ENCODE measurements at places on chromosomes 16 and 17. TPM values are rescaled to one million over a fixed set of nuclear protein-coding genes. Genes with fewer than 3 reads are reported as not detected.

NPIPB9 gene
- total RNA-seq: 1.9 TPM

PRR29 gene
- 0.85 TPM for total RNA-seq

TBC1D3B gene
- 0.85 TPM for total RNA-seq

HOXB1 gene
- not detected for total RNA-seq

GLIS2 gene
- 1.2 TPM for total RNA-seq

RARA gene
- 13.6 TPM for total RNA-seq

TPSG1 gene
- not detected for total RNA-seq

ABCC3 gene
- 1.3 TPM for total RNA-seq

RGS9 gene
- total RNA-seq: 0.19 TPM

KCNH4 gene
- total RNA-seq: under 0.01 TPM

SNX20 gene
- 0.70 TPM for total RNA-seq

ITGAX gene
- 0.34 TPM for total RNA-seq

ZG16 gene
- not detected for total RNA-seq

B4GALNT2 gene
- under 0.01 TPM for total RNA-seq

CPPED1 gene
- total RNA-seq: 26.0 TPM

USP43 gene
- 0.19 TPM for total RNA-seq

EFTUD2 gene
- total RNA-seq: 154 TPM

HBA2 gene
- 0.42 TPM for total RNA-seq

CHST4 gene
- total RNA-seq: not detected

GTF3C1 gene
- total RNA-seq: 74.4 TPM

THAP11 gene
- total RNA-seq: 64.0 TPM

CBX4 gene
- total RNA-seq: 11.1 TPM

PSMD7 gene
- 75.4 TPM for total RNA-seq

SLC5A10 gene
- total RNA-seq: not detected

TVP23C gene
- 21.6 TPM for total RNA-seq

COX6A2 gene
- not detected for total RNA-seq

KCNJ2 gene
- 11.6 TPM for total RNA-seq

MAP2K6 gene
- total RNA-seq: 14.2 TPM

ACSM5 gene
- 2.0 TPM for total RNA-seq

C17orf50 gene
- not detected for total RNA-seq

ZNHIT3 gene
- 20.8 TPM for total RNA-seq

ASGR2 gene
- total RNA-seq: not detected

MEOX1 gene
- total RNA-seq: 0.05 TPM

PHOSPHO1 gene
- not detected for total RNA-seq

KRT31 gene
- total RNA-seq: not detected

RBFOX1 gene
- not detected for total RNA-seq

NTN3 gene
- total RNA-seq: not detected

All from dermis blood vessel endothelial cell (primary cell).